ENCODE measurements at places on chromosomes 4 and X.

GRCh38 chr4:150582146-150582872 lies at the start of gene MAB21L2:
MAB21L2 (plus strand) TSS chr4:150582151; CDS start chr4:150583030, 879 bp downstream.
- DNase-seq: no peak

DNA sequence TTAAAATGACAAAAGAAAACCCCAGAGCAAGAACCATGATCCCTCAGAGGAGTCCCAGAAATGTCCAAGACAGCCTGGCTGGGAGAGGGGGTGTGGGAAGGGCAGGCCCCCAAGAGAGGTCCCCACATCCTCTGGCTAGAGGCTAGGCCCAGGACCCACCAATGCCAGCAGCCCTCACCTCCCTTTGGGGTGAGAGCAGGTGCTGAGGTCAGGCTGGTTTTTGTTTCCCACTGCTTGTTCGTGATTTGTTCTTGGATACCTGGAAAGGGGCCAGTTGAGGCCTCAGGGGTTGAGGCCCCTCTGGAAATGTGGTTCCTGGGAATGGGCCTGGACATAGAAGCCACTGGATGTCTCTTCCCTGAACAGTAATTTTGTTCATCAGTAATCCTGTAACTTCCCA lies 2.3 kb upstream of the GRSF1 start:
- DNase-seq: no peak

DNA sequence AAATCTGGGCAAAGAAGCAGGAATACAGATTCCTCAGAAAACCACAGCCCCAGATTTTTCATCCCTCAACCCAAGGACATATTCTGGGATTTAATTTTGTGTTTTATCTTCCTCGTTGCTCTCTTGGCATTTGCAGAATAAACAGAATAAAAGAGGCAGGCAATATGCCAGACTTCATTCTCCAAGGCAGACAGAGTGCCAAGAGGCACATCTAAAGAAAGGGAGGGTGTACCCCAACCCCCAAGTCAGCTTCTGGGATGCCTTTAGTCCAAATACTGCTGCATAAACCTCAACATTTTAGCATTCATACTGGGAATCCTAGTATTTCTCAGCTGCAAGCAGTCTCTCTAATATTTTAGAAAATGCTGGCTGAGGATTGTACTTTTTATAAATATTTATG lies 629.2 kb downstream of the KLHL13 start:
- DNase-seq: no peak

DNA sequence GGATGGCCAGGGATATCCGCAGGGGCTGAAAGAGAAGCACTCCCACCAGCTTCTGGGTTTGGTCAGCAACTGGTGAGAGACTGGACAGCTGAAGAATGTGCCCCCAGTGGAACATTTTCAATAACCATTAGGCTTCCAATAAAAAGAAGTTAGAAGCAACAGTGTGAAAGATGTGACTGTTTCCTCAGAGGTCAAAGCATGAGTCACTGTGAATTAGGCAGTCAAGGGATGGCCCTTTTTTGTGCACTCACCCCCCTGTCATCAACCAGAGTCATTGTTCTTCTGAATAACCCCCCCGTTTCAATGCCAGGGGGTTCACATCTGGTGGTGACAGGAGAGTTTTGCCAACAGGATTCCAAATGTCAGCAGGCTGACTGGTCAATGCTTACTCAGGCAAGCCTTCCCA lies 74.6 kb upstream of the SH3RF1 start:
- no peak for DNase-seq

DNA sequence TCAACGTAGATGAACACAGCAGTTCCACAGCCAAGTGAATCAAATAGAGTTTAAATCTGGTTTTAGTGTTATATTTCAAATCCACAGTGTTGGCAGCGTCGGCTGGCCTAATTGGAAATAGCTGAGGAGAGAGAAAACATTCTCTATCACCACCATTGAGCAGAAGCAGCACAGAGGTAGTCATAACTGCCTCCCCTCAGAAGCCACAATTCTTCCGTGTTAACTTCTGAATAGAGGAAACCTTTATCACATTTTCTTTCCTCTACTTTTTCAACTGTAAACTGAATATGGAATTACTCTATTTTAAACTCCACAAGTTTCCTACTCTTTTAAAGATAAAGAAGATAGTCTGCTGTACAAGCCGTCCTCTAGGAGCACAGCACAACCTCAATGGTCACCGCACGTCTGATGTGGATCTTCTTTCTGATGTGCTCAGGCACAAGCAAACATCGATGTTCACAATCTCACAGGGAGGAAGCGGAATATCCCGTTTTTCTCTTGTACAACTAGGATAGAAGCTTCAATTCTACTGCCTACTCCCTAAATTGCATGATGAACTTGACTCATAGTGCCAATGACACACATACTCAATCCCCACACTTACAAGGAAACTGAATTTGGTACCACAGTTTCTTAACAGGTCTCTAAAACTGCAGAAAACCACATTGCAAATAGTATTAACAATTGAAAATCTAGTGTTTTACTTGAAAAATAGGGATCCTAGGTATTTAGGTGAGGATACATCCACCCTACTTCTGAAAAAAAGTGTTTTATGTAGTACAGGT lies 217.8 kb upstream of the ETNPPL start:
- no peak for DNase-seq

DNA sequence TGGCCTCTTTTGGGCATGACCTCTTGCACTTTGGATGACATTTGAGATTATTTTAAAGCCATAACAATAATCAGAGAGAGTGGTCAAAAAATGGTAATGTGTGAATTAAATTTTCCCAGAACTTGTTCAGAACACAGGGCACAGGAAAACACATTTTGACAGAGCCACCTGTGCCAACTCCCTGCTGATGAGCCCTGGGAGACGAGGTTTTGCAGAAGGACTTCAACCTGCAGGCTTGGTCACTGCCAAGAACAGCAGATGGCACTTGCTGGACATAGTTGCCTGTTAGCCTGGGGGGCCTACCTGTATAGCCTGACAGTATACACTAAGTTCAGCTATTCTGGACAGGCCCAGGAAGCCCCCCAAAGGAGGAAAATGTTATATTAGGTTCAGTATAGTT lies 277.8 kb upstream of the EMCN start:
- no peak for DNase-seq

DNA sequence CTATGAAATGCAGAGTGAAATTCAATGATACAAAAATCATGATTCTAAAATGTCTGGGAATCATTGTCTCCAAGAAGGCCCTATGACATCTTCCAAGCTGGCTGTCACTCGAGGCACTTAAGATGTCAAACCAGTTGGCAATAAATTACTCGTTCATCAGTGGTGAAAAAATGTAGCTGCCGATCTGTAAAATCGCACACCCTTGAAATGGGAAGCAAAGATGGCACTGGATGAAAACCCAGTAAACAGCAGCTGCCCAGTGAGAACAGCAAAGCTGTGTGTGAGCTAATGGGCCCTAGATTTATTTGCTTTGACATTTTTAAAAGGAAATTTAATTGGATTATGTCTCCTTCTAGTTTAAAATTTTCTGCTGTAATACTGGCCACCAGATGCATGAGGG lies 181.9 kb upstream of the NDP start:
- no peak for DNase-seq

- no peak for DNase-seq
Measured at GRCh38 chr4:25367004-25367621, 9.9 kb upstream of the ANAPC4 start.

All from CD8-positive, alpha-beta memory T cell (primary cell).